ENCODE measurements at places on chromosomes 4 and X. TPM values are rescaled to one million over a fixed set of nuclear protein-coding genes. Genes with fewer than 3 reads are reported as not detected.

AR gene
- total RNA-seq = 8.1 TPM

ADH1B gene
- total RNA-seq = 6.3 TPM

NAT8L gene
- total RNA-seq = 0.62 TPM

VEGFD gene
- total RNA-seq = 0.44 TPM

GAGE12E gene
- total RNA-seq = not detected

DOCK11 gene
- 35.5 TPM for total RNA-seq

KCNE5 gene
- 27.6 TPM for total RNA-seq

Data from muscle of leg (tissue), 16 donors.